ENCODE measurements at places on chromosomes 7 and 10. TPM values are rescaled to one million over a fixed set of nuclear protein-coding genes. Genes with fewer than 3 reads are reported as not detected.

OR9A2 gene
- total RNA-seq: not detected

CFTR gene
- 0.52 TPM for total RNA-seq

MRLN gene
- total RNA-seq: not detected

UMAD1 gene
- 18.2 TPM for total RNA-seq

- no peak for DNase-seq
Observed at GRCh38 chr7:116045532-116045931, 15.0 kb upstream of the TFEC start.

- DNase-seq: no peak
Observed at GRCh38 chr7:20839987-20840386, 53.3 kb upstream of the SP8 start.

DNA sequence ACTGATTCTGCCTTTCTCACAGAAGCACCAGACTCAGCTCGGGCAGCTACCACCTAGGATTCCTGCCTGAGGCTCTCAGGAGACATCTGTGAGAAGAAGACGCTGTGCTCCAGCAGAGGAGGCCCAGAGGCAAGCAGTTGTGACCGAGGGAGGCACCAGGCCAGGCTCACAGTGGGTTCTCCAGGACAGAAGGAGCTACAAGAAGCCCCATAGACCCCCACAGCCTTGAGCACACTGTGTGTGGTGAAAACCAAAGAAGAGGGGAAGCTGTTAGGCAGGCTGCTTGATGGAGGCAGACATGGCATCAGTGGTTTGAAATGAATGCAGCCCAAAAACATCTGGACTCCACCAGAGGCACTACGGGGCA is 198.8 kb downstream of the GRID1 start:
- DNase-seq: no peak

GRCh38 chr10:68816796-68817412 is 10.4 kb upstream of the STOX1 start:
- DNase-seq: no peak

DNA sequence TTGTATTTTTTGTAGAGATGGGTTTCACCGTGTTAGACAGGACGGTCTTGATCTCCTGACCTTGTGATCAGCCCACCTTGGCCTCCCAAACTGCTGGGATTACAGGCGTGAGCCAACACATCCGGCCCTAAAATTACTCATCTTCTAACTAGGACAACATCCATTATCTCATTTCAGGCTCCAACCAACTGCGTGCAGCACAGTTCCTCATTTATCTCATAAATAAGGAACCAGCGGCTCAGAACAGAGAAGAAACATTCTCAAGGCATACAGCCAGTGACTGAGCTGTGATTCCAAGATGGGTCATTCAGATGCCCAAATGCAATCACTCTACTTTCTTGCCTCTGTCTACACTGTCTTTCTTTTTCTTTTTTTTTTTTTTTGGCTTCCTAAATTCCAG is 356.1 kb downstream of the ELMO1 start:
- DNase-seq: no peak

DNA sequence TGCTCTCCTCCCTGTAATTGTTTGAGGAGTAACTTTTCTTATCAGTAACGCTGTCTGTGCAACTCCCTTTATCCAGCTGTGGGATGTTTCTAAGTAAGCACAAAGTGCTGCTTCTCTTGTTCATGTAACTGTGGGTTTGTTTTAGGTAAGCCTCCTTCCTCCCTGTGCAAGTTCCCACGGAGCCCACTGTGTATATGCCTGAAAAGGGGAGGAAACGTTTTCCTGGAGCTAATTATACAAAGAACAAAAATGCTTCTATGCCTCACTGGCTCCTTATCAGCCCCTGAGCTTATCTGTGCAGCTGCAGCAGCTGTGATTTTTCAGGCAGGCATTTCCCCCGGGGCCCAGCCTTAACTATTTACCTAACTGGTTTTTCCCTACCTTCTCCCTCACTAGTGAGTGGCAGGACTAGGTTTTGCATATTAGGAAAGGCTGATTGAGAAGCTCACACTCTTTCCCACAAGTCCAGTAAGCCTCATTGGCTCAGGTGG is 593.4 kb upstream of the GHITM start:
- peak; percentile 63 for DNase-seq

DNA sequence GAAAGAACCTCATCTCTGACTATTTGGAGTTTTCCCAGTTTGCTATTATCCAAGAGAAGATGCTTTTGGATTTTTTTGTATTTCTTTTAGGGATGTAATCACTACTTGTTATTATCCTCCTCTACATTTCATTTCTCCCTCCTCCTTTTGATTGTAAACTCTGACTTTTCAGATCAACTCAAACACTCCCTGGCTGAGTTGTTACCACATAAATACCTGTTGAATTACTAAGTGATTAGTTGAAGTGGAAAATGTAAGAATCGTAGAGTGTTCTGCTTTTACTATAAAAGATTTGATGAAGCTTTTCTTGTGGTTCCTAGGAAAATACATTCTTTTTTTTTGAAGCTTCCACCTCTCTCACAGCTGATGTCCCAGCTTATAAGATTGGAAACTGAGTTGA is 164.1 kb upstream of the C1GALT1 start:
- DNase-seq: no peak

- no peak for DNase-seq
Observed at GRCh38 chr7:158488181-158488971, 99.2 kb downstream of the PTPRN2 start.

DNA sequence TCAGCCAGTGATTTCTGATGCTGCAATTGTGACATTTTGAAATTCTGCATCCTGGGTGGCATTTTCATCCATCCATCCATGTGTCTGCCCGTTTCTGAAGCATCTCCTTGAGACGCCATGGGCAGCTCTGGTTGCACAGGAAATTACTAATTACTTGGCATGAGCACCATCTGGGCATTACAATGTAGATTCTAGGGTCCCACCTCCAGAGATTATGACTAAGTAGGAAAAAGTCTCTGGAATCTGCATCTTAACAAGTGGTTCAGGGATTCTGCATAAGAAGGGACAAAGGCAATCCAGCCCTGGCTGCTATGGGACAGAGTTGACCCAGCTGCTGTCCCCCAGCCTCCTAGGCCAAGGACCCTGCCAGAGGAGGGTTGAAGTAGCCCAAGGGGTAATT is 65.3 kb downstream of the CUZD1 start:
- no peak for DNase-seq

DNA sequence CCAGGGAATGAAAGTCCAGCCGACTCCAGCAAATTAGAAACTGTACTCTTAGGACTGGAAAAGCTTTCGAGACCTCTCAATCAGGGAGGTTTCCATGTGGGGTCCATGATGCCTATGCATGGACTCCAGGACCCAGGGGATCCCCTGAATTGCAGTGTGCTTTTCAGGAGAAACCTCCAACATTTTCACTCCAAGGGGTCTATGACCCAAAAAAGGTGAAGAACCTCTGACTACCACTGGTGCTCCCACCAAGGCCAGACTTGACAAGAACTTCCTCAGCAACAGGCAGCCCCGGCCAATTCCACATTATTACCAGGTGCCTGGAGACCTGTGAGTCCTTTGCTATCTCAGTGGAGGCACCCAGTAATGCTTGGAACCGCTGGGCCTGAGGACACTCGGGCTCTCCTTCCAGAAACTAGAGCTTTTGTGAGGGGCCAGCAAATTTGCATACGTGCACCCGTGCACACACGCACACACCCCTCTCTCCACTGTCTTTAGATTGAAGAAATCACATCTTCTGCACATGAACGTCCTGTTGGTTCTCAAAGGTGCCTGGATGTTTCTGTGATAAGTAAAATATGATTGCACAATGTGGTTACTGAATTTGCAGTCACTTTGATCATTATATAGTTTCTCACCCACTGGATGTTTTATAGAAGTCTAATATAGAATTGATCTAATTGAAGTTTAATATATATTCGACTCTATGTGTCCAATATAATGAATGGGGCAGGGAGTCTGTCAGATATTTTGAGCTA is 54.7 kb downstream of the SYPL1 start:
- no peak for DNase-seq

DNA sequence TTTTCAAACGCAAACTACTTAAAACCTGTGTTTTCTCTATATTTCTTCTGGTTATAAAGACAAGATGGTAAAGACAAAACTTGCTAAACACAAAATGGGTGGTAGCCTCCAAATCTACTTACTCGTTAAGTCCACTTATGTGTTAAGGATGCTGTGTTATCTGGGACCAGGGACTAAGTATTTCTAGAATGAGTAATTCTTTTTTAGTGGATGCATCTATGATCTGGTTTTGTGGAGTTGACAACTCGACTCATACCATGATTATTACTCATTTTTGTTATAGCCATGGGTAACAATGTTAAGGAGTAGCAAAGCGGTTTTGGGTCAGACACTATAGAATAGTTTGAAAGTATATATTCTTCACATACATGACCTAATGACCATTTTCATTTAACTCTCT is 239.5 kb upstream of the FOXP2 start:
- DNase-seq: no peak

GRCh38 chr7:45987521-45988290 is 66.6 kb upstream of the IGFBP3 start:
- DNase-seq: no peak

DNA sequence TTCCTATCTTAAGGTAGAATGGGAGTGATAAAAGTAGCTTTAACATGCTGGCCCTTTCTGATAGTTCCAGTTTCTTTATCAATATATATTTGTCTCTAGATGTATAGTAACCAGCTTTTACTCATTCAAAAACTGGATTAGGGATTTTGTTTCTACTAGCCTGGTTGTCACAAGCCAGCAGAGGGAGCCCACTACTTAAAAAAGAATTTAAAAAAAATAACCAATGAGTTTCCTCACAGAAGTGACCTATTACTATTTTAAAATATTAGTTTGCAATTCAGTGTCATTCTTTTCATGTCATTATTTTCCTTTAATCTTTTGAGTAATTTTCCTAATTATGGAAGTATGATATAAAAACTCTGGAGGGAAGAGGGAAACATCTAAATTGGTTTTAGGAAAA is 142.1 kb downstream of the PHTF2 start:
- no peak for DNase-seq

GRCh38 chr7:144854839-144855424 is 19.1 kb upstream of the TPK1 start:
- DNase-seq: no peak

GRCh38 chr10:126675656-126676438 is 5.4 kb upstream of the C10orf90 start:
- DNase-seq: no peak

DNA sequence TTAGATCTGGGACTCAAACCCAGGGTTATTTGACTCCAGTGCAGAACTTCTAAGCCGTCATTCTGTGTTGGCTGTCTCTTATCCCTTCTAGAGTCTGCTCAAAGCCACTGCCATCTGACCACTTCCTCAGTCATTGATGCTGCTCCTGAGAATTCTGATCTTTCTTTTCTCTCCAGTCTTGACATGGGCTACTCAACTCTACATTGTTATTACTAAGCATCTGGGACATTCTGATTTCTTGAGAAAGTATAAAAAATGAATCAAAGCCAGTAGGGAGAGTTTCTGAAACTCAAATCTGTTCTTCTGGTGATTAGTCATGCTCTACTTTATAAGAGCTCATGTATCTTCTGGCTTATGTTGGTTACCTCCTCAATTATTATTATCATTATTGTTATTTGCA is 48.7 kb downstream of the ANK3 start:
- DNase-seq: no peak

DNA sequence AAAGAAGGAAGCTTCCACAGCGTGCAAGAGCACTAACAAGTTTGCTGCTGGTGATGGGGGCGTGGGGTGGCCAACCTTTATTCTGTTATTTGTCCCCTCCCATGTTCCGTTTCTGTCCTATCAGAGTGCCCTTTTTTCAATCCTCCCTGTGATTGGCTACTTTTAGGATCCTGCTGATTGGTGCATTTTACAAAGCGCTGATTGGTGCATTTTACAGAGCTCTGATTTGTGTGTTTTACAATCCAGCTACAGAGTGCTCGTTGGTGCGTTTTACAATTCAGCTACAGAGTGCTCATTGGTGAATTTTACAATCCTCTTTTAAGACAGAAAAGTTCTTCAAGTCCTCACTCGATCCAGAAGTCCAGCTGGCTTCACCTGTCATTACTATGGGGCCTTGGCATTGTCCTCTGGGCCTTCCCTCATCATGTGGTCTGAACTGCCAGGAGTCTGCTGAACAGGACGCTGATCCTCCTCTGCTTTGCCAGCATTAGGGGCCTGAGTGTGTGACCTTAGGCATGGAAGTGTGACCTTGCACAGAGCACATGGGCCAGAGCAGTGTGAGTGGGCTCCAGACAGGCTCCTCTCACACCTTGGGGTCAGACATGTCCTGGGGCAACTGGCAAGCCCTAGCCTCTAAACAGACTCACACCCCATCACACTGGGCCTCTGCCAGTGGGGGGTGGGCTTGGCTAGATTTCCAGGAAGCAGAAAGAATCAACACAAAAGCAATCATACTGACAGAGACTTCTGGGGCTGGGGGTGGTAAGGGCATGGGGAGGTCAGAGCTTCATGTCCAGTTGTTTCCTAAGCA is 167.4 kb downstream of the PTPN20 start:
- DNase-seq: no peak

GRCh38 chr10:22894714-22895113 is 33.1 kb upstream of the ARMC3 start:
- no peak for DNase-seq

DNA sequence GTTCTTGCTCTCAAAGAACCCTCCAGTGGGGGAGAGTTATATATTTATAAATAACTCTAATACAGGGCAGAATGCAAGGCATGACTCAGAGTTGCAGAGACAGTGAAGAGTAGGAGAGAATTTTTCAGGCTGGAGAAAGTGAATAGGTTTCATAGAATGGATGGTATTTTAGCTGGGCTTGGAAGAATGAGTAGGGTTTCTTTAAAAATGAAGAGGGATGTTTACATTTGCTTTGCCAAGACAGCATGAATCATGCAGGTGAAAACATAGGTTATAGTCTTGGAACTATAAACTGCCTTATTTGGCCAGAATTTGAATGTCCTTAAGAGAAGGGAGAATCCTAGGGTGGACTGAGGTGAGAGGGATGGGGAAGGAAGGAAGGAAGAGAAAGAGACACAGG is 124.8 kb downstream of the CPED1 start:
- no peak for DNase-seq

DNA sequence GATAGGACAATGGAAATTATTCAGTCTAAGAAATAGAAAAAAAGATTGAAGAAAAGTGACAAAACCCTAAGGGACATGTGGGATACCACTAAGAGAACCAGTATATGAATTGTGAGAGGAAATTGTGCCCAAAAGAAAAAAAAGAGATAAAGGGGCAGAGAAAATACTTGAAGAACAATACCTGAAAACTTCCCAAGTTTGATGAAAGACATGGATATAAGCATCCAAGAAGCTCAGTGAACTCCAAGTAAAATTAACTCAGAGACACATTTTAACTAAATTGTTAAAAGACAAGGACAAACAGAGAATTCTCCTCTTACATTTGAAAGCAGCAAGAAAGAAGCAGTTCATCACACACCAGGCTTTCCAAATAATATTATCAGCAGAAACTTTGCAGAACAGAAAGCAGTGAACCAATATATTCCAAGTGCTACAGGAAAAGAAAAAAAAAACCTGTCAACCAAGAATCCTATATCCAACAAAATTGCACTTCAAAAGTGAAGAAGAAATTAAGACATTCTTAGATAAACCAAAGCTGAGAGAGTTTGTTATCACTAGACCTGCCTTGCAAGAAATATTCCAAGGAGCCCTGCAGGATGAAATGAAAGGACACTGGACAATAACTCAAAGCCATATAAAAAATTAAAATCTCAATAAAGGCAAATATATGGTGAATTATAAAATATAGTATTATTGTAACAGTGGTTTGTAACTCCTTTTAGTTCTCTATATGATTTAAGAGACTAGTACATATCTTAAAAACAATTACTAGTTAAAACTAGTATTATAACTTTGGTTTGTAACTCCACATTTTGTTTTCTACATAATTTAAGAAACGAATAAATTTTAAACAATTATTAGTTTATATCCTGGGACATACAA is 470.0 kb downstream of the PTPRN2 start:
- DNase-seq: no peak

Data from heart right ventricle (tissue), 16 donors.